ENCODE measurements at places on chromosomes 1 and 21.

GRCh38 chr1:207801819-207802218, 50.0 kb downstream of the CD46 start:
- no peak for DNase-seq

- no peak for DNase-seq
These were observed 4.5 kb upstream of the INKA2 start for GRCh38 chr1:111743679-111744101.

DNA sequence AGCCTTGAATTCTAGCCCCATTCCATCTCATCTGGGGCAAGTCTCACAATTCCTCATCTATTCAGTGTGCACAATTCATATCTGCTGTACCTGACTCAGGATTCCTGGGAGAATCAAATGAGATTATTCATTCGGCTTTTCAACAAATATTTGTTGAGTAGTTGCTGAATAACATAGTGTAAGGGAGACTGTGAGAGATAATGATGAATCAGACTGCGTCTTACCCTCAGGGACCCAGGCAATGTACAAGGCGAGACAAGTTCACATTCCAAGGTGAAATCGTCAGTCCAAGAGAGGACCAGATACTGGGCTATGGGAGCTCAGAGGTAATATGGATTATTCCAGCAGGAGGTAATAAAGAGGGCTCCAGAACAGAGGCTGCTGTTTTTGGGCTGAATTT, 67.8 kb upstream of the SMYD2 start:
- no peak for DNase-seq

DNA sequence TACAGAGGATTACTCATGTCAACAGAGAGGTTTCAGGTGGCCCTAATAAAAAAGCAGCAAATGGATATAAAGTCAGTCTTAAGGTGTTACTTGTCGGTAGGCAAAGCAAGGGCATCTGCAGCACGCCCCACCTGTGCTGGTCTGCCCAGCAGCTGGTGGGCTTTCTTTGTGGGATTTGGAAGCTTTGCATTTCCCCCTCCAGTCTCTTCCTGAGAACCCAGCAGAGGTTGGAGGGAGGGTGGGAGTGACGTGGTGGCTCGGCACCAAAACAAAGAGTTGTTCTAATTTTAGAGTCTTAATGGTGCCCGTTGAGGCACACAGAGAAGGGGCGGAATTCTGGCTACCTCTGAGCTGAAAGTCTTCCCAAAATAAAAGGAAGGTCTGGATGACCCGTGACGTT, 4.8 kb upstream of the PCBP3 start:
- no peak for DNase-seq

- no peak for DNase-seq
These were observed 202.2 kb upstream of the KIAA0040 start for GRCh38 chr1:175394739-175395138.

GRCh38 chr1:114353262-114353661, 157.7 kb downstream of the TRIM33 start:
- DNase-seq, result no peak

DNA sequence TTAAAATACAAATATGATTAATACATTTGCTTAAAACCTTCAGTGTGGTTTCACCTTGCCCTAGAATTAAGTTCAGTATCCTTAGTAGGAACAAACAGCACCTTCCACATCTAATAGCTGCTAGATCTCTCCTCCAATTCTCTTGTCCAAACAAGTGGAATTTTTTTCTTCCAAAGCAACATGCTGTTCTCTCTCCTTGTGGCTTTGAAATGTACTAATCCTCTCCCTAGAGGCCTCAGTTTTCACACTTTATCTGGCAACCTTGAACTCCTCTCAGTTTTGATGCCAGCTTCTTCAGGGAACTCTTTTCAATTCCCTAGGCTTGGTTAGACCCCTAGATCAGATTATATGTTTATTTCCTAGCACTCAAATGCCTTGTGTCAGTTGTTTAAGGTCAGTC, 87.0 kb downstream of the GLUL start:
- DNase-seq, result no peak

DNA sequence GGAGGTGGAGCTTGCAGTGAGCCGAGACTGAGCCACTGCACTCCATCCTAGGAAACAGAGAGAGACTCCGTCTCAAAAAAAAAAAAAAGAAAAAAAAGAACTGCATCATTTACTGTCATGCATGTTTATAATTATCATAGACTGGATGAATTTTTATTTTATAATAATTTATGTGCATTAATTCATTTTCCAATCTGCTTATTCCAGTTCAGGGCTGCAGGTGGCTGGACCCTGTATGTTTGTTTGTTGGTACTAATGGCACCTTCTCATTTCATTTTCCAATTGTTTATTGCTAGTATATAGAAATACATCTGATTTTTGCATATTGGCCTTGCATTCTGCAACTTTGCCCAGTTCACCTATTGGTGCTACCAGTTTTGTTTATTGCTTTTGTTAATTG, 19.0 kb upstream of the SOX13 start:
- no peak for DNase-seq

DNA sequence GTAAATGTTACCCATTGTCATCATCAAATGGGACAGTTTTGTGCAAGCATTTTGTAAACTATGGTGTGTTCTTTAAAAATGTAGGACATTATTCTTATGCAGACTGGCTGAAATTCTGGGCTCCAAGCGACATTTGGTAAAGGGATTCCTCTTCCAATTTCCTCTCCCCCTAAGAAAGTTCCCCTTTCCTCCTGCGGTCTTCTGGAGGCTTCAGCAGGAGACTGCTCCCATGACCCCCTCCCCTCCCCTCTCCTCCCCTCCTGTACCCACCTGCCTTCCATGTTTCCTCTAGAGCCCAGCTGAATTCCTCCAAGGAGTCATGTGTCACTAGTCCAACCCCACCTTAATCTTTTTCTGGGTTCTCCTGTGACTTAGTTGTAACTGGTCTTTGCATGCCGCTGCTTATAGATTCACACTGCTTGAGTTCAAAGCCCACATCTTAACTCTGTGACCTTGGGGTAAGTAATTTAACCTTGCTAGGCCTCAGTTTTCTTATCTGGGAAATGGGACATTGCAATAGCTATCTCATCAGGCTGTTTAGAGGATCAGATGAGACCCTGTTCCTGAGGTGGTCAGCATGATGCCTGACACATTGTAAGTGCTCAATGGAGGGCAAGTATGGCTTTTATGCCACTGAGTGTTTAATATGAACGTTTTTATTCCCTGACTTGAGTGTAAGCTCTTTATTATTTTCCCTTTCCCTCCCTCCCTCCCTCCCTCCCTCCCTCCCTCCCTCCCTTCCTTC, 69.9 kb upstream of the WDR26 start:
- DNase-seq, result no peak

DNA sequence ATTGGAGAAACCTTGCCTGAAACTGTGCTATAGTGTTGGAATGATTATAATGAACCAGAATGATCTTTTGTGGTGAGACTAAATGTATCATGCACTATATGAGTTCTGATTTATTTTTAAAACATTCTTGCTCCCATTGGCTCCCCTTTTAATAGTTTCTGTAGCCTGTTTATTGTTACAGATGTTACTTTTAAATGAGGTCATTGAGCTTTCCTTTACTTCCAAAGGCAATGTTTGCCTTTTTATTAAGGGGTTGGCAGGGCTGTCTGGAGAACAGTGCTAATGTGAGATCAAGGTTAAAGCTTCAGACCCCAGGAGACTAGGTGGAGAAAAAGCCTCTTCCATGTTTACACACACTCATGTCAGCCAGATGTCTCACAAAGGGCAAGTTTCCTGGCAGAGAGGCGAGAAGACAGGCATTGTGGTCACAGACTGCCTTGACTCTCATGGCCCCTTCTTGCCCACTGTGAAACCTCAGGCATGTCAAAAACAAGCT, 120.6 kb upstream of the RAVER2 start:
- no peak for DNase-seq
